ENCODE measurements at places on chromosomes 16 and 17.
A peak's percentile ranks its signal among the peaks of the same experiment; 100 is the strongest.

DNA sequence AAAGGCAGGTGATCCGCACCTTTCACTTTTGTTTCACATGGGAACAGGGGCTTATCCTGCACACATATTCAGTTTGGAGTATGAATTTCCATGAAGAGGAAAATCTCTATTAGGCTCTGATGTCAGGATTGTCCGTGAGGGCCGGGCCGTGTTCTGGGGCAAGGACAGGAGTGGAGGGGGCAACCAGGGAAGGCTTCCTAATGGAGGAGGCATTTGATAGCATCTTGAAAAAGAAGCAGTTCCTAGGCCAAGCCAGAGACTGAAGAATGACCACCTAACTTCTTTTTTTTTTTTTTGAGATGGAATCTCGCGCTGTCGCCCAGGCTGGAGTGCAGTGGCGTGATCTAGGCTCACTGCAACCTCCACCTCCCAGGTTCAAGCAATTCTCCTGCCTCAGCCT lies 174.2 kb downstream of the SEC14L1 start:
- no peak for DNase-seq

DNA sequence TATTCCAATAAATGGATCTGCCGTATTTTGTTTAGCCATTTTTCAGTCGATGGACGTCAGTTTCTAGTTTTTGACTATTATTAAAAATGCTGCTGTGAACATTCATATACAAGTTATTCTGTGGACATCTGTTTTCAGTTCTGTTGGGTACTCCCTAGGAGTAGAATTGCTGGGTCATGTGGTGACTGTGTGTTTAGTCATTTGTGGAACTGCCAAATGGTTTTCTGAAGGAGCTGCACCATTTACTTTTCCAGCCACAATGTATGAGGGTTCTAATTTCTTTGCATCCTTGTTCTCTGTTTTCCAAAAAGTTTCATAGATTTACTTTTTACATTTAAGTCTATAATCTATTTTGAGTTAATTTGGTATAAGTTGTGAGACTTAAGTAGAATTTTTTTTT lies 29.5 kb downstream of the CYLD start:
- DNase-seq = no peak

DNA sequence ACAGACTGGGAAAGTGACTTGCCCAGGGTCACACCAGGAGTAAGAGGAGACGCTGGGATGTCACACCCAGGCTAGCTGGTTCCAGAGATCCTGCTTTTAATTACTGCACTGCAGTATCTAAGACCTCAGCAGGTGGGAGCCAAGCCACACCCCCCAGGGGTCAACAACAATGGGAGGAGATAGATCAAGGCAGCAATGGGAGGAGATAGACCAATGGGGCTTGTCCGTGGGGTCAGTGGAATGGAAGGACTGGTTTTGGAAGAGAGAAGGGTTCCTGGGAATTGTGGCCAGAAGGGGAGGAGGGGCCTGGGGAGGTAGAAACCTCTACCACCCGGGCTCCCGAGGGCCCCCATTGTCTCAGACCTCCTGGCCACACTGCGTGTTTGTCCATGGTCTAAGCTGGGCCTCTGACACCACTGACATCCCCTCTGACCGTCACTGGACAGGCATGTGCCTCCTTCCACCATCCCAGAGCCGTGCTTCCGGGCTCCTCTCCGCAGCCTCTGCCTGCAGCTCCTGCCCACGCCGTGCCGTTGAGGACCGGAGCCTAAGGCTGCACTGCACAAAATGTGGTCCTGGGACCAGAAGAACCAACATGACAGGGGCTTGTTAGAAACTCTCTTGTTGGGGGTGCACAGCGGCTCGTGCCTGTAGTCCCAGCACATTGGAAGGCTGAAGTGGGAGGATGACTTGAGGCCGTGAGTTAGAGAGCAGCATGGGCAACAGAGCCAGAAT lies 69.8 kb upstream of the RPH3AL start:
- DNase-seq = no peak

DNA sequence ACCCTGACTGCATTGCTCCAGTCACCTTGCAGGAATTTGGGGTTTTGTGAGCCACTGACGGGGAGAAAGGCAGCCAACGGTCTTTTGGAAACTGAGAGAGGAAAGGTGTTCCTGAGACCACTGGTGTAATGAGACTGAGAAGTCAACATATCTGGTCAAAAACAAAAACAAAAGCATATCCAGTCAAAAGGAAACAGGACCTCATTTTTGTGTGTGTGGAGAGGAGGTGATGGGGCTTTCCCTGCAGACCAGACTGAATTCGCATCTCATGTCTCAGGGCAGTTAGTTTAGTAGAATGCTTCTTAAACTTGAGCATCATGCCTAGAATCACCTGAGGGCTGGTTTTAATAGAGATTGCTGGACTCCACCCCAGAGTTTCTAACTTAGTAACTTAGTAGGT lies 198.4 kb downstream of the COPRS start:
- no peak for DNase-seq

DNA sequence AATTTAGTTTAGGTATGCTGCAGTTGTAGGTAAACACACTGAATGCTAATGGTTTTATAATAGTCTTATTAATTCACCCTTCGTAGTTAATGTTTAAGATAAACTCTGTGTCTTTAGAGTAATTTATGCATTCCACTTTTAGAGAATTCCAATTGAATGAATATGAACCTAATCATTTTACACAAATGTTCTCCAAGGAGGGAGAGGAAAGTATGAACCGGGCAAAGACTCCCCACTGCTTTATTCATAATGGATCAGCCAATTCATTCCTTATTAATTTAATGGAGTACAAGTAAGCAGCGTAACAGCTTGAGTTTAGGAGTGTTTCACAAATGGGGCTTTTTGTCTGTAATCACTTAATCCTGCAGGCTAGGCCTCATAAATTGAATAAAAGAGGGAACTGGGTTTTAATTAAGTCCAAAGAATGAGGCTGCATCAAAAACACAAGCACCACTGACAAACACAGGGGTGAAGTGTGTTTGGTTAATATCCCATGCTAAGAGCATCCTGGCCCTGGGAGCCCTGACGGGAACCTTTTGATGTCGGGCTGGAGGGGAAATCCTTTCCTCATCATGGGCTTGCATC lies 375.7 kb upstream of the DYNLRB2 start:
- no peak for DNase-seq

GRCh38 chr17:15884731-15885130 lies 60.2 kb upstream of the ADORA2B start:
- DNase-seq = no peak

DNA sequence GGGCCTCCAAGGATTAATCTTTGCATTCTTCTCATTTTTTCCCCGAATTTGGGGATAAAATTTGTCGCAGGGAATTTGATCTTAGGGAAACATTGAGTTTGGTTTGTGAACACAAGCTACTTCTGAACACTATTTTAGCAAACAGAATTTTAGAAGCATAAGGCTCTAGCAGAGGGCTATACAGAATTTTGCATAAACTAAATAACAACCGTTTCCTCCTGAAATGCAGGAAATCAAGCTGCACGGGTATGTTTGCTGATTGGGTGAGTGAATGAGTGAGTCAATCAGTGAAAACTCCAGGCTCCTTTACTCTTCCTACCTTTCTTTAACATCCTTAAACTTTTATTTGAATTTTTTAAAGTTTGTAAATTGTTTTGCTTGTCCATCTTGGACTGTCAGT lies 81.3 kb upstream of the GNAO1 start:
- no peak for DNase-seq

DNA sequence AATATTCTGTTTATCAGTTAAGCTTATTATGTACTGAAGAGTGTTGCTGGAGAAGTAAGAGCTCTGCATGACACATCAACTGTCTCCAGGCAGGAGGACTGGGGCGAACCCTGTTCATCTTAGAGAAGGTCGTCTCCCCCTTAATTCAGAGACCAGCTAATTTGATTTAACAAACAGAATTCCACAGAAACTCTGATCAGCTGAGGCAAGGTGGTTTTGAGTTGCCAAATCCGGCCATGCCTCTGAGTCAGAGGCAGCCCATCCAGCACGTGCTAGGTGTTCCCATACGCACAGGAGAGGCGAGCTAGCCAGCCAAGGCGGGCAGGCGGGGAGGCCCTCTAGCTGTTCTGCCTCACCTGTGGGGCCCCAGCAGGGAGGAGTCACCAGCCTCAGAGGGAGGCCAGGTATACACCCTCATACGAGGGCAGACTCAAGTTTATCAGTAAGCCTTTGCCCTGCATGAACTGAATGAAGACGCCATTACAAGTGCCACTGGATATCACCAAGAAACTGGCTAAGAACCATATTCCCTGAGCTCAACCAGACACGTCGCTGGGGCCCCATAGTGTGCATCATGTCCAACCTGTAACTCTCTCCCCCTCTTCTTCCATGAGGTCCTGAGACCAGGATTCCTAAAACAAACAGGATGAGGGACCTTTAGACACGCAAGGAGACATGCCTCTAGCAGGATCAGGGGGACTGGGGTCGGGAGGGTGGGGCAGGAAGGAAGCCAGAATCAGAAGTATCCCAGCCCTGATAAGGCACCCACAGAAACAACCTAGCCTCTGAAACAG lies 25.7 kb downstream of the STAT5A start:
- no peak for DNase-seq

DNA sequence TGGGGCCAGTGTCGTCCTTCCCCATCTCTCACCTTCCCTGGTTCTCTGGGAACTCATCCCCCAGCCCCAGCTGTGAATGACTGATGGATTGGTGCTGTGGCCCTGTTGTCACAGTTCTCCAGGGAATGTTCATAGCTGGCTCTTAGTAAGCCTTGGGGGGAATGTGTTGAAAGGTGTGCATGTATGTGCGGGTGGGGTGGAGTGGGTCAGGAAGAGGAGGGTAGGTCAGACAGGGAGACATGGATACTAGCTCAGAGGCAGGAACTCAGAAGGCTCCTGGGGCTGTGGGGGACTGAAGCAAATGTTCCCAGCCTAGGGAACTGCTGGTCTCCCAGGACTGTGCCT lies 4.3 kb downstream of the DLX4 start:
- no peak for DNase-seq

DNA sequence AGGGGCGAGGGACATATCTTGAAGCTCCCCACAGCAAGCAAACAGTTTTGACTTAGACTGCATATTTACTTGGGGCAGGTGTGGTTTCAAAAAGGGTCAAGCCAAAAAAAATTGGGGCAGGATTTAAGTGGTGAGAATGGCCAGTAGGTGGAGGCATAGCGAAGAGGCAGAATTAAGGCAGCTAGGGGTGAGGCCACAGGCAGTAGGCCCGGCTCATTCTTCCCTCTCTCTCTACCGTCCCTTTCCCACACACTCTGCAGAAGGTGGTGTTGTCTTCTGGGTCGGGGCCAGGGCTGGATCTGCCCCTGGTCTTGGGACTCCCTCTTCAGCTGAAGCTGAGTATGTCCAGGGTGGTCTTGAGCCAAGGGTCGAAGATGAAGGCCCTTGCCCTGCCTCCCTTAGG lies 2.6 kb downstream of the SHBG start:
- DNase-seq = peak; percentile 54

DNA sequence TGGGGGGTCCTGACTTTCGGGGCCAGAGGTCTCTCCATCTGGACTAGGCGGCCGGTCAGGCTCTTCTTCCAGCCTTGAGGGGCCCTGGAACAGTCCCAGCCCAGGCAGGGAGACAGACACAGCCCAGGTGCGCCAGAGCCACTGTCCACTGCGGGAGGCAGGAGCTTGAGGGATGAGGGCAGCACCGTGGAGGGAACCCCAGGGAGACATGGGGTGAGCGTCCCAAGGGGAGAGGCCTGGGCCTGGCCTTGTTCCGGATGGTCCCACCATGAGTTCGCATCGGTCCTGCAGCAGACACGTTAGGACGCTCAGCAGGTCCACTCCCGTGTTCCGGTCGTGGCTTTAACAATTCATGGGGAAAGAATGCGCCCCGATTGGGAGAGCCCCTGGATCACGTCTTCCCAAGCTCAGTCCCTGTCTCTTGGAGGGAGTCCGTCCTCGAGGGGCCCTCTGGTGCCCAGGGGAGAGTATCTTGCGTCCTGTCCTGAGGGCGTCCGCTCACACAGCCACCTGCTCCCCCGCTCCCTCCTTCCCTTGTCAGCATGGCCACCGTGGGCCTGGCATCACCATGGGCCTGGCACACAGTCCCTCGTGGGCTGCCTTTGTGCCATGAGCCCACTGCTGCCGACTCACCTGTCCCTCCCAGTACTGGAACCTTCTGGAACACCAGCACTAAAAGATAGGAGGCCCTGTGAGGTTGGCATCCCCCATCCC lies 6.7 kb upstream of the NUDT16L1 start:
- DNase-seq = no peak

DNA sequence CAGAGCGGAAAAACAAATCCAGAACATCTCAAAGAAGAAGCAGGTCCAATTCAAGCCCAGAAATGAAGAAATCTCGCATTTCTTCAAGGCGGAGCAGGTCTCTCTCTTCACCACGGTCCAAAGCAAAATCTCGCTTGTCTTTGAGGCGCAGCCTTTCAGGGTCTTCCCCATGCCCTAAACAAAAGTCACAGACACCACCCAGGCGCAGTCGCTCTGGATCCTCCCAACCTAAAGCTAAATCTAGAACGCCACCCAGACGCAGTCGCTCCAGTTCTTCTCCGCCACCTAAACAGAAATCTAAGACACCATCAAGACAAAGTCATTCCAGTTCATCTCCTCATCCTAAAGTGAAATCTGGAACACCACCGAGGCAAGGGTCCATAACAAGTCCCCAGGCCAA lies 10.3 kb downstream of the SRRM2 start:
- DNase-seq = no peak

- no peak for DNase-seq
These were observed 2.4 kb upstream of the CBFB start for GRCh38 chr16:67026570-67026969.

DNA sequence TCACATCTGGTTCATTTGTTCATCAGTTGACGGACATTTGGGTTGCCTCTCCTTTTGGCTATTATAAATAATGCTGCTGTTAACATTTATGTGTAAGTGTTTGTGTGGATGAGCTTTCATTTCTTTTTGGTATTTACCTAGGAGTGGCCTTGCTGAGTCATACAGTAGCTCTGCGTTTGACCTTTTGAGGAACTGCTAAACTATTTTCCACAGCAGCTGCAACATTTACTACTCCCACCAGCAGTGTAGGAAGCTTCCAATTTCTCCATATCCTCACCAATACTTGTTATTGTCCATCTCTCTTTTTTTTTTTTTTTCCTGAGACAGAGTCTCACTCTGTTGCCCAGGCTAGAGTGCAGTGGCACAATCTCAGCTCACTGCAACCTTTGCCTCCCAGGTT lies 20.7 kb upstream of the PLCG2 start:
- DNase-seq = peak; percentile 27

DNA sequence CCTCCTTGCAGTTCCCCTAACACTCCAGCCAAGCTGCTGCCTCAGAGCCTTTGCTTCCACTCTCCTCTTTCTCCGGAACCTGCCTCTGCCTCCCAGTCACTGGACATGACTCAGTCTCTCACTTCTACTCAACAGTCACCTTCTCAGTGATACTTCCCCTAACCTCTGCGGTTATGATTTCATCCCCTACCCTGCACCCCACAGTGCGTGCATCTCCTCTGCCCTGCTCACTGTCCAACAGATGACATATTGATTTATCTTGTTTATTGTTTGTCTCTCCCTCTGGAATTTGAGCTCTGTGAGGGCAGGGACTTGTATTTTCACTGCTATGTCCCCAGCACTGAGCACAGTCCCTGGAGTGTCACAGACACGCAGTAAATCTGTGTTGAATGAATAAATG lies 100.7 kb downstream of the CYLD start:
- no peak for DNase-seq

DNA sequence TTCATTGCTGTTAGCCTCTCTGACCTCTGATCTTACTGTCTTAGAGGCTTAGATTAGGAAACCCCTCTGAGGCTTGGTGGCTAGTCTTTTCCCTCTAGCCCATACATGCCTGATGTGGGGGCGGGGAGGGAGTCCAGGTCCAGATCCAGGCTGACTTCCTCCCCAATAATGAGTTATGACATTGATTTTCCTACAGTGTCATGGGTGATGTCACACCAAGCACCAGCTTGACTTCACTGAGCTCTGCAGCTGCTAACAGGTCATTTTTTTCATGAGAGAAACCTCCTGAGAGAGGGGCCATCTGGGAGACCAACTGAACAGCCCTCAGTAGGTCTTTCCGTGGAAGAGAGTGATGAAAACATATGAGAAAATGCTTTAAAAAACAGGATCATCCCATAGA lies 180.2 kb upstream of the N4BP1 start:
- no peak for DNase-seq

Data from HCT116 (cell line).